ENCODE measurements at places on chromosomes 6 and 20.
A peak's percentile ranks its signal among the peaks of the same experiment; 100 is the strongest.

- no peak for DNase-seq
These were observed 111.8 kb downstream of the HAO1 start for GRCh38 chr20:7828437-7828836.

DNA sequence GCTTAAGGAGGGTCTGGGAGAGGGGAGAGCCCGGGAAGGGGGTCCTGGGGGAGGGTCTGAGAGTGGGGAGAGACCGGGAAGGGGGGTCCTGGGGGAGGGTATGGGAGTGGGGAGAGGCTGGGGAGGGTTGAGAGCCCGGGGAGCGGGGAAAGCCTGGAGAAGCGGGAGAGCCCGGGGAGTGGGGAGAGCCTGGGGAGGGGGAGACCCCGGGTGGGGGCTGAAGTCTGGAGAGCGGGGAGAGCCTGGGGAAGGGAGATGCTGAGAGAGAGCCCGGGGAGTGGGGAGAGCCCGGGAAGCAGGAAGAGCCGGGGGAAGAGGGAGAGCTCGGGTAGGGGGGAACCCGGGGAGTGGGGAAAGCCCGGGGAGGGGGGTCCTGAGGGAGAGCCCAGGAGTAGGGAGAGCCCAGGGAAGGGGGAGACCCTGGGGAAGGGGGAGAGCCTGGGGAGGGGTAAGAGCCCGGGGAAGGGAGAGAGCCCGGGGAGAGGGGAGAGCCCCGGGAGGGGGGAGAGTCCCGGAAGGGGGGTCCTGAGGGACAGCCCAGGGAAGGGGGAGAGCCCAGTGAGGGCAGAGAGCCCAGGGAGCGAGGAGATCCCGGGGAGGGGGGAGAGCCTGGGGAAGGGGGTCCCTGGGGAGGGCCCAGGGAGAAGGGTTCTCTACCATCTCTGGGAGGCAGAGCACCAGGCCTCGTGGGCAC lies 148.5 kb downstream of the SYNDIG1 start:
- DNase-seq = no peak

GRCh38 chr6:12208190-12208589 lies 82.0 kb upstream of the EDN1 start:
- DNase-seq = no peak

DNA sequence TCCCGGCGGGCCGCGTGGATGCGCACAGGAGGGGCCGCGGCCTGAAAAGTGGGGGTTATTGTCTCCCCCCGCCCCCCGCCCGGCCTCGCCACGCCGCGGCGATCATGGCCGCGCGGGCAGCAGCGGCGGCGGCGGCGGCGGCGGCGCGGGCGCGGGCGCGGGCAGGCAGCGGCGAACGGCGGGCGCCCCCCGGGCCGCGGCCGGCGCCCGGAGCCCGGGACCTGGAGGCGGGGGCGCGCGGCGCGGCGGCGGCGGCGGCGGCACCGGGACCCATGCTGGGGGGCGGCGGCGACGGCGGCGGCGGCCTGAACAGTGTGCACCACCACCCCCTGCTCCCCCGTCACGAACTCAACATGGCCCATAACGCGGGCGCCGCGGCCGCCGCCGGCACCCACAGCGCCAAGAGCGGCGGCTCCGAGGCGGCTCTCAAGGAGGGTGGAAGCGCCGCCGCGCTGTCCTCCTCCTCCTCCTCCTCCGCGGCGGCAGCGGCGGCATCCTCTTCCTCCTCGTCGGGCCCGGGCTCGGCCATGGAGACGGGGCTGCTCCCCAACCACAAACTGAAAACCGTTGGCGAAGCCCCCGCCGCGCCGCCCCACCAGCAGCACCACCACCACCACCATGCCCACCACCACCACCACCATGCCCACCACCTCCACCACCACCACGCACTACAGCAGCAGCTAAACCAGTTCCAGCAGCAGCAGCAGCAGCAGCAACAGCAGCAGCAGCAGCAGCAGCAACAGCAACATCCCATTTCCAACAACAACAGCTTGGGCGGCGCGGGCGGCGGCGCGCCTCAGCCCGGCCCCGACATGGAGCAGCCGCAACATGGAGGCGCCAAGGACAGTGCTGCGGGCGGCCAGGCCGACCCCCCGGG lies 637 bp downstream of the ARID1B start:
- DNase-seq = peak; percentile 71

DNA sequence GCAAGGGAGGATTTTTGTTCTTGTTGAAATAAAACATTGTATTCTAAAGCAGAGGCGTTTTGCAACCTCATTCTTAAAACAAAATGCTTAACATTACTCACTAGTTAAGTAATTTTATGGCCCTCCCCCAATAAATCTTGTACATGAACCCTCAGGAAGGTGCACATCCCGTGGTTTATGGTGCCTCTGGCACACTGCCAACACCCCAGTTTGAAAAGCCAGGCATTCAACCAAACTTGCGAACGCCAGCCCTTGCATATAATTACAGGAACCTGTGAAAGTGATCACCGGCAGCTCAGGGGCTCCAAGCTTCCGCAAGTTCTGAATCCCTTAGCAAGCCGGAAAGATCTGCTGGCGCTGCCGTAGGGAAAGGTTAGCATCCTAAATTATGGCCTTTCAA lies 1109.0 kb upstream of the FLRT3 start:
- DNase-seq = no peak

- DNase-seq = no peak
These were observed 60.8 kb downstream of the RTN4IP1 start for GRCh38 chr6:106568530-106568929.

GRCh38 chr20:881051-881782 lies 34.9 kb downstream of the ANGPT4 start:
- DNase-seq = peak; percentile 46

GRCh38 chr6:51568771-51569170 lies 518.6 kb downstream of the PKHD1 start:
- no peak for DNase-seq

GRCh38 chr6:136964398-136964797 lies 42.3 kb downstream of the SLC35D3 start:
- no peak for DNase-seq

DNA sequence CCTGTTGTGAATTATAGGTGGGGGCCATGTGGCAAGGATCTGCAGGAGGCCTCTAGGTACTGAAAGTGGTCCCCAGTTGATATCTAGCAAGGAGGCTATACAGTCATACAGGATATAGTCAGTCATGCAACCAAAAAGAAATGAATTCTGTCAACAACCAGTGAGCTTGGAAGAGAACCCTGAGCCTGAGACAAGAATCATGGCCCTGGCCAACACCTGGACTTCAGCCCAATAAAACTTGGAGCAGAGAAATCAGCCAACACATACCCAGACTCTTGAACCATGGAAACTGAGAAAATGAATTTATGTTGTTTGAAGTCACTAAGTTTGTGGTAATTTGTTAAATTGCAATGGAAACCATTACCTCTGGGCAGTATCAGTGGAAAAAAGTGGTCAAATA lies 370.2 kb downstream of the KIF16B start:
- no peak for DNase-seq

- no peak for DNase-seq
These were observed 24.0 kb downstream of the STK35 start for GRCh38 chr20:2125474-2126112.

DNA sequence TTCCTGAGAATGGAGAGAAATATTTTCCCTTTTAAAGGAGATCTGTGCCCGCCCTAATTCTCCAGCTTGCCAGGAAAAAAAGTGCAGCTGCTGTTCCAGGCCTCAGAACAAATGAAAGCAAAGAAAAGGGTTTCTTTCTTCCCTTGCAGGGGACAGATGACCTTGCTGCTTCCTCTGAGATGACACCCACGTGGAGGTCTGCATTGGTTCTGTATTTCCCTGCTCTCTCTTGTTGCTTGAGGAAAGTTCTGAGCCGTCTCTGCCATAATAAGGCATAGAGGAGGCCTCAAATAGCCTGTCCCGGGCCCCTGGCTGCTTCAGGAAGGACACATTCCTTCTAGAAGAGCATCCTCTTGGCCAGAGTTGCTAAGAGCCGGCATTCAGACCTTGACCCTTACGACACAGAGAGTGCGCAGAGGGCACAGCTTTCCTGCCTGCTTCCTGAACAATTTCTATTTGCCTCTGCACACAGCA lies 501.8 kb upstream of the SULF2 start:
- DNase-seq = no peak

DNA sequence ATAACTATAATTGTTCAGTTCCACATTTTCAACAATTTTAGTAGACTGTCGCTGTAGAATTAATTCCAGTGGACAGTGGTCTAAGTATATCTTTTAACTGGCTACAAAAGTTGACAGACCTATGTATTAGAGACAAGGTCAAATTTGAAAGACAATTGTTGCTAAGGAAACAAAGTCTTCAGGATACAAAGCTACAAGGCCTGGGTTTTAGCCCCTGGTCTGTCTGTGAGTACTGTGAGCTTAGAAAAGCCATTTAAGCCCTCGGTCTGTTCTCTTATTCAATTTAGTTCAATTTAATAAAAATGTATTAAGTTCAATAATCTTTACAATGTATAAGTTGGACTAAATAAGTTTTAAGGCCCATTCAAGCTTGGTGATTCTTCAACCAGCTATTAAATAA lies 352.5 kb downstream of the HDGFL1 start:
- no peak for DNase-seq

GRCh38 chr6:56649053-56649769 lies 6.5 kb upstream of the DST start:
- DNase-seq = no peak

GRCh38 chr6:75377386-75377785 lies 92.8 kb upstream of the TMEM30A start:
- no peak for DNase-seq

DNA sequence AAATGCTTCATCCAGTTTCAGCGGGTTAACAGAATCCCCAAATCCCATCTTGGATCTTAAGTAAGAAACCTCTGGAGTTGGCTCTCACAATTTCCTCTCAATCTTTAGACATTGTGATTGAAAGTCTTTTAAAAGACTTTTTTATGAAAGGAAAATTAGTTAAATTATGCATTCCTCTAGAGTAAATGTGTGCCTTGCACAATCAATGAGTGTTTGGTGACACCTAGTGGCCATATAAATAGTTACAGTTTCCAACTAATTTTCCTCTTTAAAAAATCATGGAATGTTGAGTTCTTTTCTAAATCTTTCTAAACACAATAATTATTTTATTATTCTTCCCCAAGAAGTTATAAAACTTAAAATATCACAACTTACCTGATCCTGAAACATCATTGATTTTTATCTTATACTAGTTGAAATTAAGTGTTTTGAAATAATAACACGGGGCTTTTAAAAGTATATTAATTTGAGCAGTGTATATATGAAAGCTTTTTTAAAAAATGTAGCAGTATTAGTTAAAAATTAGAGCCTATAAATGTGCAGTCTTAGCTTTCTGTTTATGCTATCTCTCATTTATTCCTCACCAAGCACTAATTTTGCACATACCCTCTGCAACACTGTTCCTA lies 66.4 kb downstream of the PKHD1 start:
- no peak for DNase-seq

- DNase-seq = no peak
These were observed at the start of gene GDAP1L1 for GRCh38 chr20:44247131-44247571. Gene GDAP1L1 (plus strand): TSS chr20:44247308. CDS start chr20:44247335, 27 bp downstream.

- no peak for DNase-seq
These were observed 840.0 kb downstream of the C6orf118 start for GRCh38 chr6:164469276-164469949.

DNA sequence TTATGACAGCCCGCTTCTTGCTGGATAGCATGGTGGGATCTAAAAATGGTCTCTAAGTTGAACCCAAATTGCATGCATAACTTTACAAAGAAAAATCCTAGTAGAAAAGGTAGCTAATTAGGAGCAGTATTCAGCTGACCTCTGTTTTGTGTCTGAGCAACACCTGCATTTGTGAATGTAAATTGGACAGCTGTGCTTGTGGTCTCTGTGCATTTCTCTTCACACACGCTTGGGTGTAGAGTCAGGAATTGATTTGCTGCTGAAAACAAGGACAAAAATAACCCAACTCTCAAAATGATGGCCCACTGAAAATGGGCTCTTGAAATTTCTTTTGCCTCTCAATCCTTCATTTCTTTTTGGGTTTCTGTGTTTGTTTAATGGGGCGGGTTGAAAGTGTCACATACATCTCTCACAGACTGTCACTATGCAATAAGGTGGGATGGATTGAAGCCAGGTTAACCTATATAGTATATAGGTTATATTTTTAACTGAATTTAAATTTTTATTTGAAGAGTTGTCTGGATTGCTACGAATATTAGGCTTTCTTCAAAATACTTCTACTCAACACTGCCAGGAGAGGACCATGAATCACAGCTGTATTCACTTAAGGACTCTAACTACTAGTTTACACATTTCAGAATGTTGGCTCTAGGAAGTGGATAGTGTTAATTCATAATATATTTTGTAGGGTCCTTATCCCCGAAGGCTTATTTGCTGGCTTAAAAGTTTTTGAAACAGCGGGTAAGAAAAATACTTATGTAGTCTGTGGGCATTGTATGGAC lies 46.5 kb downstream of the SOBP start:
- no peak for DNase-seq

DNA sequence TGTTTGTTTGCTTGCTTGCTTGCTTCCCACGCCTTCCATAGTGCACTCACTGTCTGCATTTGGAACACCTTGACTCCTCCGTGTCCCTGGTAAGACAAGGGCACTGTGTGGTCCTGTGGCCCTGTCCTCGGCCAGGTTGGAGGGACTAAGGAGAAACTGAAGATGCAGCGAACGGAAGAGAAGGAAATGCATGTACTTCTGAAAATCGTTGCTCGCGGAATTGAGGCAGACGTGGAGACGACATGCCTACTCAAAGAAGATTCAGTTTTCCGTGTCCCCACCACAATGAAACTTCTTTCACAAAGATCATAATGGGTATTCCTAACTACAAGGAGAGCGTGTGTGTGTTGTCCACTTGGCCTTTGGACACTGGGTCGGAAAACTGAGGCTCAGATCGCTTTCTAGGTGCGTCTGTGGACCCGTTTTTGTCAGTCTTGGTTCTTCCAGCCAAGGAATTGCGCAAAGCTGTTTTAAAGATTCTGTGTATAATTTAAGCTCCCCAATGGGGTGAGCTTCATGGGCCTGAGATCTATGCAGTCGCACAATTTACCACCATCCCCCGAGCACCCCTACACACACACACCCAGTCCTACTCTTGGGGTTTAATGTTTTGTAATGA lies 120.4 kb upstream of the ZNF184 start:
- DNase-seq = no peak

DNA sequence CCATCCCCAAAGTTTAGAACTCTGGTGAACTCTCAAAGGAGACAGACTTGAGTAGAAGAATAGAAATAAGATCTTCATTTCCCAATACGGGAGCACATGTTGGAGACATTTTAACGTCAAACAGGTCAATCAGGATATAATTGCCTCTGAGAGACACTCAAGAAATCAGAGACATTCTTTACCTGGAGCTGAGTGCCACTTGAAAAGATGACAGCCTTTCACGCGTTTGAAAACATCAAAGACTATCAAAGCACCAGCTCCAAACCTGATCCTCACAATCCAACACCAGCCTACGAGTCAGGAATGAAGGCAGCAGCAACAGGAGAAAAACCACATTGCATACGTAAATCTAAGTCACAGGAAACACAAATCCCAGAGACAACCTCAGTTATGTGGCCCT lies 571.5 kb upstream of the CDH4 start:
- DNase-seq = no peak
